ENCODE measurements at places on chromosomes 11 and 22. TPM values are rescaled to one million over a fixed set of nuclear protein-coding genes. Genes with fewer than 3 reads are reported as not detected.

DNA sequence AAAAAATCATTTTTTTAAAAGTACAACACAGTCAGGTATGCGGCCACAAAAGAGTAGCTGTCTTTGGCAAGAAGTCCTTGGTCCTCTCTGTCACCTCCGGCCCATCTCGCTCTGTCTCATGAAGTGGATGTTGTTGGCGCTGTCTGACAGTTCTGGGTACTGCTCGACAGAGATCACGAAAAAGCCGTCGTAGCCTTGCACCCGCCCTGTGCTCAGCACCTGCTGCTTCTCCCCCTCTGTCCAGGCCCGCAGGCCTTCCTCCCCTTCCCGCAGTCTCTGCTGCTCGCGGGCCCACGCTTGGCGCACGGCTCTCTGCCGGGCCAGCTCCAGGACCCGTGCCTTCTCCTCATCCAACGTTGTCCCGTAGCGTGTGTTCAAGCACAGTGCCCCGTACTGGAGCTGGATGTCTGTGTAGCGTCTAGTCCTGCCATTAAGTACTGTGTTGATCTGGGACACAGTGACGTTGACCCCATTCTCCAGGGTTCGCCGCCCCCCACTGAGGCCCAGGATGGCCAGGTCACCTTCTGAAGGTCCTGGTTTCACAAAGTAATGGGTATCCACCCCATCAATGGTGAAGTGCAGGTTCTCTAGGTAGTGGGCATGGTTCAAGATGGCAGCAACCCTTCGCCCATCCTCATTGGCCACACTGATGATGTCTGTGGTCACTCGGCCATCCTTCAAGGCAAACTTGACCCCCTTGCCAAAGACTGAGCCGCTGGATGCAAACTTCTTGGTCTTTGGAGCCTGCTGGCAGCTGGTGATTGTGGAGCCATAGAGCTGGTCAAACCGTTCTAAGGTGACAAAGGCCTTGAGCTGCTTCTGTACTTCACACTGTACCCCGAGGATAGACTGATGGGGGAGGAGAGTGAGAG lies 83.5 kb upstream of the NARS2 start:
- no peak for DNase-seq
- H3K36me3 ChIP-seq = no peaks in the 10 kb centered on the region
- no peaks in the 10 kb centered on the region for H3K27me3 ChIP-seq
- H3K4me3 ChIP-seq = no peak overlapping the region
- H3K27ac ChIP-seq = no peak overlapping the region

DNA sequence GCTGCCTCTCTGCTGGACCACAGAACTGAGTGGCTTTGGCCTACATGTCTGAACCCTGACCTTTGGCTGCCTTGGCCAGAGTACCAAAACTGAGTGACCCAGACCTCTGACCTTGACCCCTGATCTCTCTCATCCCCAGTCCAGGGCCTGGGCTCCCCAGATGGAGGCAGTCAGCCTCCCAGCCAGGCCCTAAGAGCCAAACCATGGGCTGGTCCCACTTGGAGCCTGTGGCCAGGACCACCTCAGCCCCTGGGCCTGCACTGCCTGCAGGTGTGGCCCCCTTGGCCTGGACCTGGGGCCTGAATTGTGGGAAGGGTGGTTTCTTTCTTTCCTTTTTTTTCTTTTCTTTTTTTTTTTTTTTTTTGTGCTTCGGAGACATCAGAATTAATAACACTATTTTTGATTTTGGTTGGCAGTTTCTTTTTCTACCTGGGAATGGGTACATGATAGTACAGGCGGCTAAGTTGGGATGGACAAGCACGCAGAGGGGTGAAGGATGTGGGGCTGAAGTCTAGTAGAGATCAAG lies 806 bp upstream of the SIPA1 start:
- peaks cover 8% of the 10 kb centered on the region for H3K4me1 ChIP-seq
- H3K4me3 ChIP-seq = peak overlapping the region; percentile 83
- no peaks in the 10 kb centered on the region for H3K27me3 ChIP-seq
- peak overlapping the region; percentile 42 for H3K27ac ChIP-seq
- DNase-seq = no peak
- peaks cover 3% of the 10 kb centered on the region for H3K36me3 ChIP-seq

- no peaks in the 10 kb centered on the region for H3K27me3 ChIP-seq
- no peak for DNase-seq
- H3K27ac ChIP-seq = no peak overlapping the region
- no peaks in the 10 kb centered on the region for H3K36me3 ChIP-seq
- H3K4me3 ChIP-seq = no peak overlapping the region
These were observed 7.3 kb upstream of the SCGB1A1 start for GRCh38 chr11:62411524-62411923.

- DNase-seq = no peak
- H3K4me3 ChIP-seq = no peak overlapping the region
- no peaks in the 10 kb centered on the region for H3K27me3 ChIP-seq
- H3K4me1 ChIP-seq = no peaks in the 10 kb centered on the region
- no peak overlapping the region for H3K27ac ChIP-seq
These were observed 69.0 kb upstream of the THY1 start for GRCh38 chr11:119491753-119492510.

DNA sequence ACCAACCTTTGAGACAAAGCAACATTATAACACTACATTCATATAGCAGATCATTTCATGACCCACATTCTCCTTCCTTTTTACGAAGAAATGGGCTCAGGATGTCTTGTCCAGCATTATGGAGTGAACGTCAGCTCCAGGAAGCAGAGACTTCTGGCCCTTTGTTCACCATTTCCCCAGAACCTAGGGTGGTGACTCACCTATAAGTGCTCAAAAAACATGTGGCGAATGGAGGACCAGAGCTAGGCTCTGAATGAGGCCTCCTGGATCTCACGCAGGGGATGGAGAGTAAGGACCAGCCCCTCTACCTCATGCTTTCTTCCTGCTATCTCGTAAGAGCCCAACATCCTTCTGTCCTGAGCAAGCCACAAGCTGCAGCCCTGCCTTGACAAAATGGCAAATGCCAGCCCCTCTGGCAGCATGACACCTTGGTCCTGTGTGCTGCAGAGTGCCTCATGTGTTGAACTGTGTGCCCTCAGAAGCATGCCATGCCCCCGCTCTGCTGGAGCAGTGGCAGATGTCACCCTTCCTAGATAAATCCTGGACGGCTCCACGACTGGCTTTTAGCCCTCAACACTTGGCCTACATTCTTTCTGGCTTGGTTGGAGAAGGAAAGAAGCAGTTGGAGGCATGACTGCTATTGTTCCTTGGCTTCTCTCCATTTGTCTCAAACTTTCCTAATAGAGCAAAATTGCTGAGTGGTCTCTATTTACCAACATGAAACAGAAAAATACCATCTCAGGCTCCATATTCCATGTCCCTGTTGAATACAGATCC lies 6.5 kb upstream of the ST3GAL4 start:
- H3K4me3 ChIP-seq = no peak overlapping the region
- no peaks in the 10 kb centered on the region for H3K27me3 ChIP-seq
- H3K27ac ChIP-seq = no peak overlapping the region
- peaks cover 34% of the 10 kb centered on the region for H3K4me1 ChIP-seq

DNA sequence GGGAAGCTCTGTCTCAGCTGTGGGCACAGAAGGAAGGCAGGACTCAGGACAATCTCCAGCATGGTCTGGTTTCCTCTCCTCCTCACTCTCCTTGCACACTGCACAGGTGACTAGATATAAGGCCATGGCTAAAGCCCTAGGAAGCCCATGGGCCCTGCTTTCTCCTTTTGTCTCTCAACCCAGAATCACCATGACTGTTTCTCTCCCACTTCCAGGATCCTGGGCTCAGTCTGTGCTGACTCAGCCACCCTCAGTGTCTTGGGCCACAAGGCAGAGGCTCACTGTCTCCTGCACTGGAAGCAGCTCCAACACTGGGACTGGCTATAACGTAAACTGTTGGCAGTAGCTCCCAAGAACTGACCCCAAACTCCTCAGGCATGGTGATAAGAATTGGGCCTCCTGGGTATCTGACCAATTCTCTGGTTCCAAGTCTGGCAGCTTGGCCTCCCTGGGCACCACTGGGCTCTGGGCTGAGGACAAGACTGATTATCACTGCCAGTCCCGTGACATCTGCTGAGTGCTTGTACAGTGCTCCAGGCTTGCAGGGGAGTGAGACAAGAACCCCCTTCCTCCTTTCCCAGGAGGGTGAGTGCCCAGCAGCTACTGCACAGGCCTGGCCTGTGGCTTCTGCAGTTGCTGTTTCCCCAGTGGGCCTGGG lies 104.0 kb upstream of the TOP3B start:
- no peaks in the 10 kb centered on the region for H3K27me3 ChIP-seq
- no peaks in the 10 kb centered on the region for H3K36me3 ChIP-seq
- no peaks in the 10 kb centered on the region for H3K4me1 ChIP-seq

Gene OR52E8
- total RNA-seq = not detected
